ENCODE measurements at places on chromosomes 13 and 19.

GRCh38 chr13:52459668-52460067, 4.4 kb downstream of the CKAP2 start:
- H3K36me3 ChIP-seq: peaks cover 61% of the 10 kb centered on the region
- H3K4me1 ChIP-seq: peaks cover 45% of the 10 kb centered on the region
- no peaks in the 10 kb centered on the region for H3K27me3 ChIP-seq
- H3K27ac ChIP-seq: no peak overlapping the region
- DNase-seq: no peak

GRCh38 chr13:57128909-57129308, 11.8 kb upstream of the PRR20A start:
- H3K27ac ChIP-seq: no peak overlapping the region
- no peak overlapping the region for H3K4me3 ChIP-seq

DNA sequence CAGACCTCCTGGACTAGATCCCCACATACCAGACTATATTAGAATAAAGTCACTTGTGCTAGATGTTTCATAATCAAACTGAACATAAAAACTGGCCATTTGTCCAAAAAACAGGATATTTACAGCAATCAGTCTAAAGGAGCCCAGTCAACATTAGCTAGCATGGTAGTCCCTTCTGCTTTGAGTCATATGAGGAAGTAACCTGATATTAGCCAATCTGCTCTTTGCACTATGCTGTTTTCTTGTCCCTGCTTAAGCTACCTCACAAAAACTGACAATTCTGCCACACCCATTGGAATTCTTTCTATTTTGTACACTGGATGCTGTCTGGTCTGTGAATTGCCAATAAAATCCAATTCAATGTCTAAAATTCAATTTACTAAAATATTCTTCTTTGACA, 1824.2 kb downstream of the OLFM4 start:
- H3K36me3 ChIP-seq: no peaks in the 10 kb centered on the region
- H3K27ac ChIP-seq: no peak overlapping the region
- no peak overlapping the region for H3K4me3 ChIP-seq
- H3K4me1 ChIP-seq: no peaks in the 10 kb centered on the region
- no peak for DNase-seq

DNA sequence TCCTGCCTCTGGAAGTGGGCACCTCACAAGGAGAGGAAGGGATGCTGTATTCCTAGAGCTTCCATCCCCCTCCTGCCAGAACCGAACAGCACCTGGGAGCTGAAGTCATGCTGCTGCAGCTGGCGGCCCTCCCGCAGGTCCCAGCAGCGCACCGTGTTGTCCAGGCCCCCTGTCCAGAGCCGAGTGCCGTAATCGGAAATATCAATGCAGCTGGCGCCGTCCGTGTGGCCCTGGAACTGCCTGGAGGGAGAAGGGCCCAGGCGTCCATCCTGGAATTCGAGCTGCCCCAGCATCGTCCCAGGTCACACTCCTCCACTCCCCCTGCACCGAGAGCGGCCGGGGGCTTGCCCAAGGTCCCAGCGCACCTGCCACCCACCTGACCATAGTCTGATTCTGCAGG, 23.7 kb downstream of the TLE2 start:
- DNase-seq: no peak
- H3K36me3 ChIP-seq: no peaks in the 10 kb centered on the region
- H3K4me1 ChIP-seq: no peaks in the 10 kb centered on the region
- no peak overlapping the region for H3K4me3 ChIP-seq
- H3K27ac ChIP-seq: no peak overlapping the region
- H3K27me3 ChIP-seq: no peaks in the 10 kb centered on the region

GRCh38 chr13:75910591-75910990, 274.5 kb downstream of the LMO7 start:
- H3K27me3 ChIP-seq: peaks cover 2% of the 10 kb centered on the region
- no peaks in the 10 kb centered on the region for H3K4me1 ChIP-seq
- DNase-seq: no peak
- H3K36me3 ChIP-seq: no peaks in the 10 kb centered on the region

- H3K4me1 ChIP-seq: no peaks in the 10 kb centered on the region
- no peak overlapping the region for H3K27ac ChIP-seq
- no peak for DNase-seq
- H3K36me3 ChIP-seq: no peaks in the 10 kb centered on the region
- H3K27me3 ChIP-seq: no peaks in the 10 kb centered on the region
These were observed 1321.3 kb upstream of the SLC10A2 start for GRCh38 chr13:104387510-104387909.

DNA sequence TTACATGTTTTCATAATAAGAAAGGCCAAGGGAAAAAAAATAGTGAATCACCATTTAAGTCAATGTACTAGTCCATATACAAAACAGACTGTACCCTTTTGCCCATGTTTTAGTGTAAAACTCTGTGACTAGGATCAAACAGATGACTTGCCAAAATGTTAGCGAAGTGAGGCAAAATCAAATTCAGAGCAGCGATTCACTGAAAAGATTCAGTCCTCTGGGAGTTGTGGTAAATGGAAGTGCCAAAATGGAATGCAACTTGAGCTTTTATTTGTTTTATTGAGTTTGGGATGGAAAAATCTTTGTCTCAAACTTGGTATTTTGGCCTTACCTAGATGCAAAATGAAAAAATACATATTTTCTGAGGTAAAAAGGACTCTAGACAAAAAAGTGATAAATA, 9.1 kb downstream of the CDADC1 start:
- H3K4me1 ChIP-seq: peaks cover 29% of the 10 kb centered on the region
- H3K4me3 ChIP-seq: no peak overlapping the region
- peaks cover 50% of the 10 kb centered on the region for H3K36me3 ChIP-seq
- no peak overlapping the region for H3K27ac ChIP-seq
- DNase-seq: no peak

- no peak for DNase-seq
- H3K4me1 ChIP-seq: peaks cover 19% of the 10 kb centered on the region
- peaks cover 26% of the 10 kb centered on the region for H3K36me3 ChIP-seq
- no peak overlapping the region for H3K4me3 ChIP-seq
These were observed 7.9 kb downstream of the CD37 start for GRCh38 chr19:49343123-49343522.

DNA sequence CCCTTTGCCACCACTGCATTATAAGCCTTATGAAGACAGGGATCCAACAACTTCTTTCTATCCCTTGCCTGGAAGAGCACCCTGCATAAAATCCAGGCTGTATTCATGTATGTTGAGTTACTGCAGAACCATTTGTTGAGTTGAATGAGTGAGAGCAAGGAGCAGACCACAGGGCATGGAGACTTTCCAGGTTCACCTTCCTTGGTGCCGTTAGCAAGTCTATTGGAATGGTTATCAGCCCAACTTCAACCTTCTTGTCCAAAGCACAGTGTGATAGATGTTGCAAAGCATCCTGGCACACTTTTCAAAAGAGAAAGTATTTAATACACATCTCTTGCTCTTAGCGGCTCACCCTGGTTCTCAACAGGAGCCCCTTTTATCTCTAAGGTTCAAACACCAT, 100.9 kb upstream of the CLDN10 start:
- no peak for DNase-seq
- peaks cover 6% of the 10 kb centered on the region for H3K4me1 ChIP-seq
- H3K4me3 ChIP-seq: no peak overlapping the region
- H3K27me3 ChIP-seq: peaks cover 13% of the 10 kb centered on the region

- H3K27me3 ChIP-seq: no peaks in the 10 kb centered on the region
- H3K36me3 ChIP-seq: no peaks in the 10 kb centered on the region
- DNase-seq: no peak
- no peak overlapping the region for H3K4me3 ChIP-seq
These were observed 3.5 kb upstream of the ZNF787 start for GRCh38 chr19:56124578-56124977.

GRCh38 chr13:20132052-20132634, 28.7 kb downstream of the GJA3 start:
- H3K27ac ChIP-seq: no peak overlapping the region
- no peaks in the 10 kb centered on the region for H3K36me3 ChIP-seq
- H3K4me3 ChIP-seq: no peak overlapping the region
- H3K27me3 ChIP-seq: peaks cover 8% of the 10 kb centered on the region

- DNase-seq: no peak
- no peaks in the 10 kb centered on the region for H3K36me3 ChIP-seq
- no peak overlapping the region for H3K27ac ChIP-seq
- H3K4me3 ChIP-seq: no peak overlapping the region
- no peaks in the 10 kb centered on the region for H3K4me1 ChIP-seq
These were observed 51.7 kb downstream of the C1QTNF9 start for GRCh38 chr13:24361113-24361512.

DNA sequence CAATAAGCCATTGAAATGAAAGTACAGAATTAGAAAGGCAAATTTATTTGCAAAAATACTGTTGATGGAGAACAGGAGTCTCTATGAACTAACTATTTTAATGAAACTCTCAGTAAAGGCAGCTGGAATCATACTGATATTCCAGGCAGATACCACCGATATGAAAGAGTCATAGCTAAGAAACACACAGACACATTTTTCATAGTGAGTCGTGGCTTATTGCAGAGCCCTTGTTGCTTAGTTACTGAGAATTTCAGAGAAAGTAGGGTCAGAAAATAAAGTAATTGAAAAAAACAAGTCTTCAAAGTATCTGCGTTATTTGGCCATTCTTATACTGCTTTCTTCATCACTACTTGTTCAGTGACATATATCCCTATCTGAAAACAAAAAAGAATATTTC, 1890.9 kb downstream of the PCDH9 start:
- no peak overlapping the region for H3K4me3 ChIP-seq
- H3K4me1 ChIP-seq: no peaks in the 10 kb centered on the region
- no peaks in the 10 kb centered on the region for H3K27me3 ChIP-seq
- H3K36me3 ChIP-seq: no peaks in the 10 kb centered on the region
- DNase-seq: no peak

GRCh38 chr13:95533545-95534160, 18.9 kb upstream of the CLDN10 start:
- no peaks in the 10 kb centered on the region for H3K36me3 ChIP-seq
- DNase-seq: no peak
- no peak overlapping the region for H3K27ac ChIP-seq
- no peaks in the 10 kb centered on the region for H3K4me1 ChIP-seq

DNA sequence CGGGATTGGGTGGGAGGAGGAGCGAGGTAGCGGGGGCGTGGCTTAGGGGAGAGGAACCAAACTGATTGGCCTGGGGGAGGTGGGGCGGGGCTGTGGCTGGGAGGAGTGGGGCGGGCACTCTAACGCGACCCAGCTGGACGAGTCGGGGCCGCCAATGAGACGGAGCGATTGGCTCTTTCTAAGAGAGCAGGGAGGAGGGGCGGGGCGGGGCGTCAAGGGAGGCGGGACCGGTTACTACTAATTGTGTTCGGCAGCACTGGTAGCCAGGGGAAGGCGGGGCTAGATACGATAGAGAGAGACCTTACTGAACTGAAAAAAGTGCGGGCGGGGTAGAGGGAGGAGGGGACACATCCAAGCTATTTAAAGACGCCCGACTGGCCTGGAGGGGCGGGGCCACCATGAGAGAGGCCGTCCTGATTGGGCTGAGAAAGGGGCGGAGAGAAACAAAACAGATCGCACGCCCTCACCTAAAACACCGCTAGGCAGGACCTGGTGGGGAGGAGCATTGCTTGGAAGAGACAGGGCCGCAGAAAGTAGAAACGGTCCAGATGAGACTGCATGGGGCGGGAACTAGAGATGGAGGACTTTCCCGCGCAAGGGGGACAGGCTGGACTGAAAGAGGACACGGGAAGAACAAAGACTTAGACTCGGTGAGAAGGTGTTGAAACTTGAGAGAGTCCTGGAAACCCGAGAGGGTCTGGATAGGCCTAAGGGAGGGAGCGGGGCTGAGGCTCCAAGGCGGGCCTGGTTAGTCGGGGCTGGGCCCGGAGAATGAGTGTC, at the start of gene KCNC3:
KCNC3 (minus strand) TSS at position 232 of the 780 bp plus-strand sequence. CDS start 295 bp downstream, outside the sequence.
- peaks cover 1% of the 10 kb centered on the region for H3K36me3 ChIP-seq
- H3K27me3 ChIP-seq: peaks cover 17% of the 10 kb centered on the region
- H3K4me3 ChIP-seq: peak within 1 kb of the TSS; percentile 82

DNA sequence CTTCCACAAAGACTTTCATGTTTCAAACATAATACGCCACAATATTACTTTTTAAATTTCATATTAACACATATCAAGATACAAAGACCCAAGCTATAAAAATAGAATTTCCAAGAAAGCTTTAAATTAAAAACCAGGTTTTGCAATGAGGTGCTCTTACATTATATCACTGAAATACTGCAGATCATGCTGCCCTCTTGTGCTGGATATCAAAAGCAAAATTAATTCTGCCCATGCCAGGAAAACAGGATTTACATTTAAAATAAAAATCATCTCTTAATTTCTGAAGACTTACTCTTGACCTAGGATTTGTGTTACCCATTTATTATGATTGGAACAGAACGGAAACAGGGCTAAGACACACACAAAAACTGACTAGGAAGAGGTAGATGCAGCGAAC, 145.0 kb downstream of the ABCC4 start:
- peaks cover 9% of the 10 kb centered on the region for H3K4me1 ChIP-seq
- H3K27me3 ChIP-seq: no peaks in the 10 kb centered on the region
- H3K36me3 ChIP-seq: peaks cover 4% of the 10 kb centered on the region
- no peak overlapping the region for H3K27ac ChIP-seq

GRCh38 chr13:109154546-109154945, 525.1 kb downstream of the MYO16 start:
- peaks cover 9% of the 10 kb centered on the region for H3K27me3 ChIP-seq
- H3K4me1 ChIP-seq: no peaks in the 10 kb centered on the region
- no peaks in the 10 kb centered on the region for H3K36me3 ChIP-seq
- H3K27ac ChIP-seq: no peak overlapping the region

DNA sequence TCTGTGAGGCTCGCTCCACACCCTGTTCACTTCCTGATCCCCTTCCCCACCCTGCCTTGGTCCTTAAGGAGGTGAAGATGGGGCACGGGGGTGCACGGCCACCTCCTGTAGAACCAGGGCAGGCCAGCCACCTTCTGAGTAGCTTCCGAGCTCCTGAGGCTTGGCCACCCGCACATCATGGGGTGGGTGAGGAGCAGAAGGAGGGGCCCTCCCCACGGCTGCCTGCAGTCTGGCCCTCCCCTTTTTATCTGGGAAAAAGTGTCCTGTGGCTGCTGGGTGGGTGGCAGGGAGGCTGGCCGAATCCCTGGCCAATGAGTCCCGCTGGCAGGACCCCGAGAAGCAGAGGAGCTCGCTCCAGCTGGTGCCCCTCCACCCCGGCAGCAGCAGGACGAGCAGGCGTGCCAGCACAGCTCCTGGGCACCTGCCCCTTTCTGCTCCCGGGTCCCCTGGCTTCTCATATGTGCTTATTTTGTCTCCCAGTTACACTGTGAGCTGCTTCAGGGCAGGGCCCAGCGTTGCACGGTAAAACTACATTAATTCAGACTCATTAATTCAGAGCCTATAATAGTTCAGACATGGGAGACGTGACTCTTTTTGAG, 135.0 kb downstream of the KDM4B start:
- H3K4me3 ChIP-seq: no peak overlapping the region
- H3K27me3 ChIP-seq: no peaks in the 10 kb centered on the region
- no peak overlapping the region for H3K27ac ChIP-seq
- no peaks in the 10 kb centered on the region for H3K4me1 ChIP-seq

GRCh38 chr13:51589793-51590192, 5.5 kb downstream of the WDFY2 start:
- H3K4me1 ChIP-seq: peaks cover 33% of the 10 kb centered on the region
- H3K4me3 ChIP-seq: no peak overlapping the region
- H3K27ac ChIP-seq: no peak overlapping the region
- DNase-seq: no peak

GRCh38 chr19:31119951-31120690, 229.1 kb downstream of the TSHZ3 start:
- no peak overlapping the region for H3K4me3 ChIP-seq
- no peak for DNase-seq
- H3K4me1 ChIP-seq: no peaks in the 10 kb centered on the region
- no peaks in the 10 kb centered on the region for H3K27me3 ChIP-seq
- no peaks in the 10 kb centered on the region for H3K36me3 ChIP-seq

- H3K27ac ChIP-seq: no peak overlapping the region
- H3K36me3 ChIP-seq: no peaks in the 10 kb centered on the region
- H3K4me1 ChIP-seq: peaks cover 19% of the 10 kb centered on the region
- no peak overlapping the region for H3K4me3 ChIP-seq
- DNase-seq: no peak
These were observed 120.7 kb upstream of the SPATA13 start for GRCh38 chr13:24039621-24040475.

All from T-helper 2 cell treated with Interferon-gamma antibody and Interleukin-4, amounts not matched to agents 5 μg/mL and 100 μg/mL, for 36 hours (primary cell).